GM12865 (cell line): ENCODE measurements at places on chromosomes 3 and 15.

DNA sequence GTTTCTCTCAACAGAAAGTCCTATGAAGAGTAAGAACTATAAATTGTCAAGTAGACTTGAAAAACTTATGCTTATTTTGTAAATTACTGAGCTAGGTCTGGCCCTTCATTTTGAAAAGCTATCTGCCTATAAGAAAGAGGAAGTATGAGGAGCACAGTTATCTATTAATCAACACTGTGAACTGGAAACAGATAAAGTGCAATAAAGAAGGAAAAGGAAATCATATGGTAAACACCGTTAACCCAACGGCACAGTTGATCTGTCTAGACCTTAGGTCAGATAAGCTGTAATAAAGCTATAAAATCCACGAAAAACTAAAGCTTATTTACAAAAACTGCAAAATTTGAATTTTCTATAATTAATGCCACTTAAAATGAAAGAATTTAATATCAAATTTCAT is 242.5 kb downstream of the ZBTB20 start:
- no peak for DNase-seq

DNA sequence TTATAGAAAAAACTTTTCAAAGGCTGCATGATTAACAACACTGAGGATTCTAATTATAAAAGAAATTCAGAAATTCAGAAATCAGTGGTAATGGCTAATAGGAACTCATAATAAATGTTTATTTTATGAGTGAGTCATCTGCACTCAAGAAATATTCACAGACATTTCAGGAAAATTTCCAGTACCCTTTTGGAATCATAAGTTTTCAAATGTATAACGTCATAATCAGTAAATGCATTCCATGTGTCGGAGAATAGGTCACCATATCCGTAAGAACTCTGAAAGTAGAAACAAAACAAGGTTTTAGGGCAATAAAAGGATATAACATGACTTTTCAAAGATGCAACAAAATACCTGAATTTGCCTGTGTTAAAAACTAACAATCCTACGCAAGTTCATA is 24.7 kb downstream of the EOGT start:
- no peak for DNase-seq

DNA sequence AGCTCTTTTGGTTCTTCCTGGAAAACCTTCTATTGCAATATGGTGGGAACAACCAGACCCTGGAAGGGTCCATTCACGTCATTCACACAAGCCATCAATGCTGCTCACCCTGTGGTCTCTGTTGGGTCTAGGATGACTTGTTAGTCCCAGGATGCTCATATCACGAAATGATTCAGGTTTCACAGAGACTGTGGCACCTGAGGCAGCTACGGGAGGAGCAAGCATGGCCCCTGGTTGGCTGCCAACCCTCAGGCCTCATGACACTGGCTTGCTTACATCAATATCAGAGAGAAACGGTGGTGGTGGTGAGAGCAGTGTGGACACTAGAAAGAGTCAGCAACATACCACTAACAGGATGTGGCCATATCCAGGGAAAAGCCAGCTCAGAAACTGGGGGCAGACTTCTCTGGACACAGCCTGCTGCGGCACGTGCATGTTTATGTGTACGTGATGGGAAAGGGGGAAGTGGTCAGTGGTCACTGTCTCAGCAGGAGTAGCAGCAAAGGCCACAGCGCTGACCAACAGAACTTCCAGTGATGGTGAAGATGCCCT is 208.9 kb upstream of the ST8SIA2 start:
- no peak for DNase-seq

DNA sequence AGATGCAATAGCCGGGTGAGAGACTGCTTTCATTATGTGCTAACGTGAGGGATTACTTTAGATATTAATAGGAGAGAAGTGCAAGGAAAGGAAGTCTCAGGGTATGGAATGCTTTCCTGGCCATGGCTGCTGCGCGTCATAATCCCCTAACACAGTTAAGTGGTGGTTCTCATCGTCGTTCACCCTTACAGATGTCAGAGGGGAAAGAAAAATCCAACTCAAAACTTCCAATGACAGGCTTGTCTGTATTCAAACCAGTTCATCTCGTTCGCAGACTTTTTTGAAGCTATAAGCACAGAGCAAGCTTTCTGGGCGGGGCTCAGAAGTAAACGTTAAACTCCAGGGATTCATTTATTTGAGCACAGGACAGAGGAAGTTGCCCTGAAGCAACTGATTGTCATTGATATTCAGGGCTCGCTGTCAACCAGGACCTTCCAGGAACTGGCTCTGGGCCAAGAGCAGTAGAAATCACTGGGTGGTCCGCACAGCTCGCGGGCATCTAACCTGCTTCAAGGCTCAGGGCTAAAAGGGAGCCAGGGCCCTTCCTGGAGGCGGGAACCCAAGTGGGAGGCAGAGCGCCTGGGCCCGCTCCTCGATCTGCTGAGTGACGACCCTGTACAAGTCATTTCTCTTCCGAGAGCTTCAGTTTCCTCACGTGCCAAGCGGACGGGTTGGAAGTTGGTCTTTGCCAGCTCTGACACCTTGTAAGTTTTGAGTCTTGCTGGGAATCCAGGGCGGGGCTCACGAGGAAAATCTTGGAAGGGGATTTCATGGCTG is 1.1 kb upstream of the LPP start:
- peak; percentile 8 for DNase-seq

GRCh38 chr15:74180881-74181602 is 7.5 kb downstream of the ISLR start:
- peak; percentile 51 for DNase-seq

DNA sequence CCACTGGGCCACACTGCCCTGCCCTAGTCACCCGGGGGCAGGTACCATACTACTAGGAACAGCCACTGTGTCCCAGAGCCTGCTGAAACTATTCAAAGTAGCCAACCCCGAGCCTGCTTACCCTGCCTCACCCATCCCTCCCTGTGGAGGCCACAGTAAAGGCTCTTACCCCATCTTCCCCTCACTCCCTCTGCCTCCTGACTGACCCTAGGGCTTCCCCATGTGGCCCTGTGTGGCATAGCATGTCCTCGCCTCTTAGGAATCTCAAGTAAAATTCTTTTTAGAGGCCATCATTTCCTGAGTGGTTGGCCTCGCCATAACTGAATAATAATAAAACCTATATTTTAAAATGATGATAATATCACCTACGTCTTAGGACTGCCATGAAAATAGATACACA is 112.2 kb upstream of the SLC6A11 start:
- DNase-seq = peak; percentile 4

DNA sequence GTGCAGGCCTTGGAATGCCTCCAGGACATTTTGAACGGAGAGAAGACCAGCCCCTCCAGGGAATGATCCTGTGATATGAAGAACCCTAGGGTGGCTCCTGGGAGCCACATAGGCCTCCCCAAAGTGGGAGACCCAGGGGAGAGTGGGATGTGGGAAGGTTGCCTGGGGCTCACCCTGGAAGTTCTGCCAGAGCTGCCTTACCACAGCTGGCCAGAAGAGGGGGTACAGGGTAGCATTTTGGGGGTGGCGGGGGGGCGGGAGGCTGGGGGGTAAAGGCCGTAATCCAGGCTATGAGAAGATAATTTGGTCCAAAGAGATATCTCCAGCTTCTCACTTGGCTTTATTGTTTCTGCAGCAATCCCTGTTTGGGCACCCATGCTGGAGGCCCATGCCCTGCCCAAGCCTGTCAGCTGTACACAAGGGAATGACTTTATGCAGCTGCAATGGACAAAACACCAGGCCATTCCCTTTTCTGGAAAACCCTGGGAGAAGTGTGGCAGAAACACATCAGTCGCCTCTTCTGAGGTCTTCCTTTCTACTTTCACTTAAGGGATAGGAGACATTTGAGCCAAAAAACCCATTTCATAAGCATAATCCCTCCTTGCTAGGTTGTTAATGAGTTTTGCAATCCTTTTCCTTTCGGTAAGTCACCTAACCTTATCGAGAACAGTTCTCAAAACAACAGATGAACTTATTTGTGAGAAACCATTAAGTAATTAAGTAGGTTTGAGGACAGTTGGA is 11.0 kb upstream of the MUSTN1 start:
- DNase-seq = no peak

DNA sequence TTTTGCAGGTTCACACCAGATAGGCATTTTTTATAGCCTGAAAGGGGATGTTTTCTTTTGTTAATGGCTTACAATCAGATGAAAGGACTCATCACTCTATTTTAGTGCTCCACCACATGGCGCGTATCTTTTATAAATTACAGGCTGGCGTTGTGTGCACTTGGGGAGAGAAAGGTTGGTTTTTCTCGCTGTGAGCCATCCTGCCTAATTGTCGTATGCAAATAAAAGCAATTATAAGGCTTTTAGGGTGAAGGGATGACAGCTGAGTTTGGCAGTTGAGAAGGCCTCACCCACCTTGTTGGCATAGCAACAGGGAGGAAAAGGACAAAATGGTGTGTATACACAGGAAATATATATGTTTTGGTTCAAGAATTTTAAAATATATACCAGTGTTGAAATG is 268.0 kb downstream of the NR2F2 start:
- no peak for DNase-seq

GRCh38 chr3:46393011-46393410 is 13.9 kb downstream of the CCR5AS start:
- no peak for DNase-seq

- peak; percentile 96 for DNase-seq
These were observed 70.7 kb downstream of the SLC12A8 start for GRCh38 chr3:125141596-125142419.

GRCh38 chr3:186080849-186081438 is 27.9 kb downstream of the ETV5 start:
- DNase-seq = no peak

GRCh38 chr3:51057121-51057520 is 328.0 kb upstream of the MANF start:
- DNase-seq = no peak

- DNase-seq = no peak
These were observed 28.8 kb downstream of the USP13 start for GRCh38 chr3:179681492-179682263.

GRCh38 chr3:197305854-197306253 is 7.4 kb upstream of the DLG1 start:
- peak; percentile 86 for DNase-seq

DNA sequence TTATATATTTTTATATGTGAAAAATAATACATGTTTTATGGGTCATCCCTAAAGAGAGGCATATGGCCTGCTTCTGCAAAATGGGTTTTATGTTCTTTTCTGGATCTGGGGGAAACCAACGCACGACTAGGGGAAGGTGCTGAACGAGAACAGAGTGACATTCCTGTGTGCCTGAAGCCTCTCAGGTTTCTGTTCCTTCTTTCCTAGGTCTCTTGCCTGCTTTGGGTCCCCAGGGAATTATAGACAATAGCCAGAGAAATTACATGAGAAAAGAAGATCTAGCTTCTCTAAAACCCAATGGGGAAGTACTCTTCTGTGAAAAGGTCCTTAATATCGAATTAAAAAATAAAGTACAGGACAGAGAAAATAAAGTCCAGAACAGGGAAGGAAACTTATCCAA is 66.5 kb downstream of the IGSF11 start:
- DNase-seq = no peak

DNA sequence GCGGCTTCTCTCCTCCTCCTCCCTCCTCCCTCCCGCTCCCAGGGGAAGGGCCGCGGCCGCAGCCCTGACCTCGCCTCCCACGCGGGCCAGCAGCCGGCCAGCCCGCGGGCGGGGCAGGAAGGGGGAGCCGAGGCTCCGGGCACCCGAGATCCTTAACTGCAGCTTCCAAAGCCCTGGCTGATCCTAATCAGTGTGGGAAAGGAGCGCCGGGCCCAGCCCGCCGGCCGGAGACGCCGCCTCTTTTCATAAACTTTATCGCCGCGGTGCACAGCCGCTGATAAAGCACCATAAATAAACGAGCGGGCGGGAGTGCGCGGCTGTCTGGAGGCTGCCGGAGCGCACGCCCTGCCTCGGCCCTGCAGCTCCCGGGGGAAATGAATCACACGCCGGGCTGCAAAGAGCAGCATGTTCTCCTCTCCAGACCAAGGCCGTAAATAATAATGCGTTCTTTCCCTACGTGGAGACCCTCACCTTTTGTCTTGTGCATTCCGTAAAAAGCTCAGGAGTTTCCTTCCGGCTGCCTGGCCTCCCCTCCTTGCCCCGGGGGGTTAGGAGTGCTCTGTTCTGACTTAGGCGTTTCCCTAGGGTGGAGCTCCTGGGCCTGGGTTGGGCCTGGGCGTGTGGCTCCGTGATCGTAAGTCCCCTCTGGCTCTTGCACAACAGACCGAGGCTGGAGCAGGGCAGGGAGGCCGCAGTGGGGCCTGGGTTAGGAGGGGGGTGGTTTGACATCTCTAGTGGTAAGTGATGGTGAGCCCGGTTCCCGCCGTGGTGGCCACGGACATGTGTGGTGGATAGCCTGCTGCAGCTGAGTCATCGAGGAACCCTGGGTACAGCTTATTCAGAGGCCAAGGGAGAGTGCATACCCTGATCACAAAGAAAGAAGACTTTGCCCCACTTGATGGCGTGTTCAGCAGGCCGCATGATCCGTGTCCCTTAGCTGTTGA is 132.6 kb upstream of the HES1 start:
- peak; percentile 51 for DNase-seq

GRCh38 chr3:50243543-50243895 is 7.5 kb downstream of the GNAI2 start:
- DNase-seq = no peak

DNA sequence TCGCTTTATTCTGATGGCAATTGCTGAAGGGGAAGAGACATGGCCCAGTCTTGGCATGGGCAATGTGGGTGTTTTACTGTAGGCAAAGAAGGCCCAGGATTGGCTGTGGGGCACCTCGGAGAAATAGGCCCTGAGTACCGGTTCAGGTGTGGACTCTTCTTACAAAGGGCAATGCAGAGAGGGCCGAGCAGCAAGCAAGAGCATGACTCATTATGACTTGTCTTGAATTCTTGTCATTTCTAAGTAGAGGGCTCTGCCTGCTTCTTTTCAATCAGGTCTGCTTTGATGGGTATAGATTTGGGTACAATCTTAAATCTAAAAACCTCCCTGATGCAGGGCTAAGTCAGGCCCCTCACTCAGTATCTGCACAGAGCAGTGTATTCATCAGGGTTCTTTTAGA is 14.8 kb upstream of the BUB1B start:
- DNase-seq = no peak

- no peak for DNase-seq
These were observed 424.5 kb downstream of the TIGIT start for GRCh38 chr3:114718071-114718897.

- peak; percentile 20 for DNase-seq
These were observed 71.5 kb downstream of the FOXP1 start for GRCh38 chr3:71512000-71512399.

DNA sequence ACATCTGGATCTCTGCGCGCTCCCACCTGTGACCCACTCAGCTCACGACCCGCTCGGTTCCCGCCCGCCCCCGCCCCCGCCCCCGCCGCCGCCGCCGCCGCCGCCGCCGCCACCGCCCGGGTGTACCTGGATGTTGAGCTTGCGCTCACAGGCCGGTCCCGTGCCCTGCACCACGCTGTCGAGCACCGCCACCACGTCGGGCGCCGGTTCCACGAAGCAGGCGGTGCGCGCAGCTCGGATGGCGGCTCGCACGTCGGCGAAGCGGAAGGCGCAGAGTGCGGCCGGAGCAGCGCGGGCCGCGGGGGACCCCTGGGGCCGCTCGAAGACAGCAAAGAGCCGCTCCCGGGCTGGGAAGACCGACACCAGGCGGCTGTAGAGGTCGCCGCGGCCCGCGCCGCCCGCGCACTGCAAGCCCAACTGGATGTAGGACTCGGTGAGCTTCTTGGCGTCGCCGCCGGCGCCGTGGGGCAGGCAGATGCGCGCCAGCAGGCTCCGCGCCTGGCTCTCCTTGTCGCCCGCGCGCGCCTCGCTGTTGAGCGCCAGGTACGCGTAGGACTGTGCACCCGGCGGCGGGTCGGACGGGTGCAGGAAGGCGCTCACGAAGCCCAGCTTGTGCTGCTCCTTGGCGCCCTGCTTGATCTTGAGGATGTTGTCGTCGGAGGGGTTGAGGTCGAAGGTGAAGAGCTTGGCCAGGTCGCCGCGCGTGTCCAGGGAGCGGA is 1.1 kb downstream of the PLXND1 start:
- peak; percentile 35 for DNase-seq
